GDM1 (cell line): ENCODE measurements at places on chromosomes 2 and 18.

- no peak for DNase-seq
Measured at GRCh38 chr2:29663268-29663667, 258.1 kb downstream of the ALK start.

GRCh38 chr2:236001166-236001828 lies 166.9 kb downstream of the GBX2 start:
- DNase-seq, result no peak

GRCh38 chr2:133836691-133837345 lies 268.6 kb upstream of the NCKAP5 start:
- no peak for DNase-seq

GRCh38 chr2:234555616-234556249 lies 58.9 kb upstream of the ARL4C start:
- DNase-seq, result no peak

DNA sequence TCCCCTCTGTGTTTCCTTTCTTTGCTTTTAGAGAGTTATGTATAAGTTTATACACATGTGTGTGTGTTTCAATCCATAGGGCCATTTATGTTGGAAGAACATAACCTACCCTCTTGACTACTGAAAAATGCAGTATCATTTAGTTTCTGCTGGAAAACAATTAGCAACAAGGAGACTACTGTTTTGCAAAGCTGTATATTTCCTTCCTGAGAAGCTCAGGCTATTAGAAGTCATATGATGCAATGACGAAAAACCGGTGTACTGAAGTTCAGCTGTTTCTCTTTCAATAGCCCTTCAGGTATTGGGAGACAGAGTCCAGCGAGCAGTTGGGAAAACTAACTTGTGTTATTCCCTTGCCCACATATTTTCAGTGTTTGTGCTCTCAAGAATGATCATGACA lies 447.7 kb upstream of the GYPC start:
- DNase-seq, result no peak

DNA sequence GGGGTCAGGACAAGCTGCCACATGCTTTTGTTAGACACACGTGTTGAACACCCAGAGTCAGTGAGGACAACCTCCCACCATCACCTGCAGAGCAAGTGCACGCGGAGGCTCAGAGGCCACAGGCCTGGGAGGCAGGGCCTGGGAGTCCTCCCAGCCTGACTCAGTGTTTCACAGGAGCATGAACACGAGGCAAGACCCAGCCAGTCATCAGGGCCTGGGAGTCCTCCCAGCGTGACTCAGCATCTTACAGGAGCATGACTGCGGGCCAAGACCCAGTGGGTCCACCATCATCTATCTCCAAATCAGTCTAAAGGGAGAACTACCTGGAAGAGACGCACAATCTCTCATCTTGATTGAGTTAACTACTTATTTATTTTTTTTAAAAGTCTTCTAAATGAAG lies 112.6 kb upstream of the PXDN start:
- DNase-seq, result no peak

GRCh38 chr2:46177461-46178089 lies 119.6 kb upstream of the EPAS1 start:
- DNase-seq, result no peak

DNA sequence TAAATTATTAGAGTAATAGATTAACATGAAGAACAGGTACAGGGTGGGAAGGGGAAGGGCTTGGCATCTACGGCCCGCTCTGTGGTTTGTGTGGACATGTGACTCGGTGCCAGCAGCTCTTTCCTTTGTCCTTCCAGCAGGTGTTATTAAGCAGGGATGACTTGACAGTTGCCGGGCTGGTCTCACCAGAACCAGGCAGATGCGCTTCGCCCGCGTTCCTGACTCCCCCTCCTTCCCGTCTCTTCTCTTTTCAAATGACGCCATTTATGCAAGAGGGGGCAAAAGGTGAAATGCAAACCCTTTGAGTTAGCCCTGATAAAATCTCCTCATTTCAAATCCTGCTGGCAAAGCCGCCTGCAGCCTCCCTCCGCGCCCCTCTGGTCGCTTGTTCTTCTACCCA lies 38.9 kb upstream of the MGAT4A start:
- DNase-seq, result no peak

DNA sequence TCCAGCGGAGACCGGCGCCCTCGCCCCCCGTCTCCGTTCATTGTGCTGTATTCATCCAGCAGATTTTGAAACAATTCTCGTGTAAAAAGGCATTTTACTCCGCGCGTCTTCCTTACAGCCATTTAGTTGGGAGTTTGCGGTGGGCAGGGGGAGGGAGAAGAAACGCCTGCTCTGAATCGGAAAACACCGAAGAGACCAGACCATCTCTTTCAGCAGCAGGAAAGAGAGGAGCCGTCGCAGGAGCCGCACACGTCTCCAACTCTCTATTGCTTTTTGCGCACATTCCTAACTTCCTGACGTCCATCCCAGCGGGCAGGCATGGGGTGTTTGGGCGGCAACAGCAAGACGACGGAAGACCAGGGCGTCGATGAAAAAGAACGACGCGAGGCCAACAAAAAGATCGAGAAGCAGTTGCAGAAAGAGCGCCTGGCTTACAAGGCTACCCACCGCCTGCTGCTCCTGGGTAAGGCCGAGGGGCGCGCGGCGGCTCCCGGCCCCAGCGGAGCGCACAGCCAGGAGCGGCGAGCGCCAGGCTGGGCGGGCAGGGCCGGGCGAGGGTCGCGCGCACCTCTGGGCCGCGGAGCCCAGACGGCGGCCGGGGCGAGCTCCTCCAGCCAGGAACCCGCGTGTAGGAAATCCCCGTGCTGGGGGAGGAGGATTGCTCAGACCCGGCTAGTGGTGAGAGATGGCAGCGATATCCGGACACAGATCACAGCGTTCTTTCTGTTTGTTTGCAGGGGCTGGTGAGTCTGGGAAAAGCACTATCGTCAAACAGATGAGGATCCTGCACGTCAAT lies 63.2 kb downstream of the GNAL start:
- no peak for DNase-seq

DNA sequence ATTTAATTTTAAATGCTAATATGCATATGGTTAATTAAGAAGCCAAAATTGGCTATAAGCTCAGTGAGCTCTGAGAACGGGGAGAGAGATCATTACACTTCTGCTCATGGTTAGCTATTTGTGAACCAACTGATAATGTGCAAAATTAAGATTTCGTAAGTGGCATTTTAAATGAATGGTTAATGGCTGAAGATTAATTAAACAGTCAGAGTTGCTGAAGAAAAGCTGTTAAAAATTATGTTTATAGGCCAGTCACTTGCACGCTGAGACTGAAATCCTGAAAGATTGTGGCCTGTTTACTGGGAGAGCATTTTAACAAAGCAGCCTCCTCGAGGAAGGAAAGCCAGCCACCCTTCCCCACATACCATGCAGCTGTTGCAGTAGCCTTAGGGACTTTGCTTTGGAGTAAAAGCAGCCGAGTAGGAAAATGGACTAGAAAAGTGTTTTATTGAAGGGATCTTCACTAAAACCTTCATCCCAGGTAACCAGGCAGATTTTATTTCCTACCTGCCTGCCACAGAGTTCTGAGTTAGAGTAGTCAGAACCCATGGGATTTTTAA lies 218.8 kb upstream of the NRP2 start:
- no peak for DNase-seq

GRCh38 chr2:239575931-239576445 lies 175.2 kb upstream of the HDAC4 start:
- DNase-seq, result no peak

GRCh38 chr18:45449418-45450227 lies 165.7 kb upstream of the SLC14A2 start:
- DNase-seq, result no peak

- no peak for DNase-seq
Measured at GRCh38 chr2:236768393-236769140, 198.9 kb downstream of the ACKR3 start.

GRCh38 chr2:125405816-125406215 lies 1250.1 kb upstream of the GYPC start:
- DNase-seq, result no peak

- no peak for DNase-seq
Measured at GRCh38 chr2:37376421-37377186, 32.2 kb downstream of the QPCT start.

DNA sequence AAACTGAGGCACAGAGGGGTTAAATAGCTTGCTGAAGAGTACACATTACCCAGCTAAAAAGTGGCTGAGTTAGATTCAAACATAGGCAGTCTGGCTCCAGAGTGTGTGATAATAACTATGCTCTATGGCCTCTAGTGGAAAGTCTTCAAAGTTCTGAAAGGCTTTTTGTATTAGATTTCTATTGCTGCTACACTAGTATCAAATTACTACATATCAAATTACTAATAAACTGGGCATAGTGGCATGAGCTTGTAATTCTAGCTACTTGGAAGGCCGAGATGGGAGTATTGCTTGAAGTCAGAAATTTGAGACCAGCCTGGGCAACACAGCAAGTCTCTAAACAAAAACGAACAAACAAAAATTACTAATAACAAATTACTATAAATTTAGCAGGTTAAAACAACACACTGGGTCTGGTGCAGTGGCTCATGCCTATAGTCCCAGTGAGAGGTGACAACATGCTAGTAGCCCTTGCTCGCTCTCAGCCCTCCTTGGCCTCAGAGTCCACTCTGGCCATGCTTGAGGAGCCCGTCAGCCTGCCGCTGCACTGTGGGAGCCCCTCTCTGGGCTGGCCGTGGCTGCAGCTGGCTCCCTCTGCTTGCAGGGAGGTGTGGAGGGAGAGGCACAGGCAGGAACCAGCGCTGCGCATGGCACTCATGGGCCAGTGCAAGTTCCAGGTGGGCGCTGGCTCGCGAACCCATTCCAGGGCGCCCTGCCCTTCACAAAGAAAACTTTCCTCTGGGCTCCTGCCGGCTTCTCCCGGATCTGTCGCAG lies 38.2 kb upstream of the TWSG1 start:
- no peak for DNase-seq
